ENCODE measurements at places on chromosomes 3 and 15.

GRCh38 chr15:99486371-99487336, 79.1 kb upstream of the MEF2A start:
- no peak for DNase-seq

GRCh38 chr15:99385865-99386264, 134.6 kb downstream of the LRRC28 start:
- no peak for DNase-seq

DNA sequence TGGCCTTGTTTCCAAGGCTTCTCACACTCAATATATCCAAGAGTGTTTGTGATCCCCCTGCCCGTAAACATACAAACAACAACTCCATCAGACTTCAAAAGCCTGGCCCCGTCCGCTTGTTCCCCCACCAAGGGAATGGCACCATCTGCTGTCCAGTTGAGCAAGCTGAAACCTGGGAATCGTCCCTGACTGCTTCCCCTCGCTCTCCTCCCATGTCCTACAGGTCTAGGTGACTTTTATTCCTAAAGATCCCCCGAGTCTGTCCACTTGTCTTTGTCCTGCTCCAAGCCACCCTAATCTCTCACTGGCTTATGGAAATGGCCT, 27.9 kb upstream of the FAM174B start:
- no peak for DNase-seq

- DNase-seq, result no peak
Measured at GRCh38 chr3:8762607-8763377, 6.6 kb downstream of the OXTR start.

DNA sequence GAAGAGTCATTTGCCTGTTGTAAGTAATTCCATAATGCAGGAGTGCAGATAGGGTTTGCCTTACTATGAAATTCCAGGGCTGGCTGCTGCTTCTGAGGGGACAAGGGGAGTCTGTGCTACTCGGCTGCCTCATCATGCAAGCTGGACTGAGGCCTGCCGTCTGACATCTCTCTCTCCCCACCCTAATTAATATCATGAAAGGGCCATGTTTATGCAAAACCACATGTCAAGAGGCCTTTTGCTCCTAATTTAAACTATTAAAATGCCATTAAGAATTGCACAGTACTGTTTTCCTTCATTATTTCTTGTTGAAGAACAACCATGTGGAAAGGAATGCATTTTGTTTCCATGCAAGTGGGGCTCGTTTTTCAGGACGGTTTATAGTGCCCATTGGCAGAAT, 26.3 kb downstream of the CHST2 start:
- DNase-seq, result no peak

DNA sequence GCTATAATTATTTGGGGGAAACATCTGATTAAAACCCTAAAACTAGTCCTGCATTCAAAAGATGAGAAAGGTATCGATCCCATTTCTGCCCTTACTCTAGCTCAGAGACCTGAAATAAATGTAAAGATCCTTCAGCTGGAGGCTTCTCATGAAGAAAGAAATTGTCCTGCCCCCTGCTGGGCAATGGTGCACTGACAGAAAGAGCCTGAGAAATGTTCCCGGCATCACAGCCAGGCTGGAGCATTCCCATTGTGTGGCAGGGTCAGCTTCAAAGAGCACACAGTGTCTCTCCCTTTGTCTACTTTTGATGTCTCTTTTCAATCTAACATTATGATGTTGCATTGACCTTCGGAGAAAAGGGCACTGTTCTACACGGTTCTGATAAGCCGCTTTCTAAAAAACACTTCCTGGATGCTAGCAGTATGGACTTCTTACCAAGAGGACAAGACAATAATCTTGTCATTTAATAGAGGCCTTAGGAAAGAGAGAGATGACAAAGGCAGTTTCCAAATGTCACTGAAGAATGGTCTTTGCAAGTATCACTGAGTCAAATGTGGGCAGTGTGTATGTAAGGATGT, 287.5 kb downstream of the MAGI1 start:
- no peak for DNase-seq

DNA sequence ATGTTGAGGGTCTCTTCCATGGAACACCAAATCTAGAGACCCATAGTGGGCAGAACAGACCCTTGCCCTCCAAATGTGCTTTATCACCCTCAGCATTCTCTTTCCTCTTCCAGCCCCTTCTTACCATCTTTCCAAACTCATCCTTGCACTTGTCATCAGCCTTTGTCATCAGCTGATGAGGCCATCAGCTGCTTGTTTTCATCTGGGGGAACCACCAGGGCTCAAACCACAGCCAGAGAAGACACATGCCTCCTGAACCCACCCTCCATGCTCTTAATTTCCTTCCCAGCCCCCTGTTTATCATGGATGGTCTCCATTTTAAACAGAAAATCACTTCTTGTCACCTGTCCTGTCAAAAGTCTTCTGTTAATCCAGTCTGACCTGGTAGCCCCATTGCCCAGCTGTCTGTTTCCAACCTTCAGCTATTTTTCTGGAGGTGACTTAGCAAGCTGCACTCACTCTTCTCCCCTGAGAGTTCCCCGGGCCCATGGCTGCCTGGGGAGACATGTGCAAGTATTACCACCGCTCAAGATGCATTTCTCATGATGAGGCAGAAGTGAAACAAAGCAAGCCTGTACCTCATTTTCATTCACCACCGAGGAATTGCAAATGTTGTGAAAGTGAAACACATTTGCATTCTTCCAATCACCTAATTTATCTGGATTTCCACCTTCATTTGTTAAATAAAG, 14.7 kb upstream of the SYNM start:
- DNase-seq, result no peak

DNA sequence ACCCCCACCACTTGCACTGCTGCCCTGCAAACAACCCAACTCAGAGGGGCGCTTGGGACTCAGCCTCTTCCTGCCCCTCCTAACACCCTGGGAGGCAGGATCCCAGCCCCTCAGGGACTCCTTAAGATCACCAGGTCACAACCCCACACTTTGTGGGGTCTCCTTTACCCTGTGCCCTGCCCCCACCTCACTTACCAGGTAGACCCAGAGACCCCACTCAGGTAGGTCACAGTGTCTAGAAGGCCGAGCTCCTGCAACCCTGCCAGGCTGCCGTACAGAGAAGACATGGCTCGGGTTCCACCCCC, 9.1 kb downstream of the PLA2G4F start:
- no peak for DNase-seq

DNA sequence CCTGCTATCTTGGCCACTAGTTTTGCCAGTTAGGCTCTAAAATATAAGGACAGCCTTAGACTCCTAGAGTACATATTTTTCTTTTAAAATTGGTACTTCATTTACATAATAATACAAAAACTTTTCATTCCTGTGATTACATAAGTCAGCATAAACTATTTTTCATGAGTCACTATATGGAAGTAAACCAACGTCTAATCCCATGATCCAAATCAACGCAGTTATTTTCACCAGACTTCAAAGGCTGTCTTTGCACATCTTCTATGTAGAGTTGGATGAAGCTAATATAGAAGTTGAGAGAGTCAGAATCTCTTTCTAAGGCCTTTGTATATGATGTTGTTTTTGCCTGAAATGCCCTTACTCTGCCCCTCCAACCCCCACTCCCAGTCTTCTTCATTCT, 7.6 kb upstream of the MFSD1 start:
- no peak for DNase-seq

DNA sequence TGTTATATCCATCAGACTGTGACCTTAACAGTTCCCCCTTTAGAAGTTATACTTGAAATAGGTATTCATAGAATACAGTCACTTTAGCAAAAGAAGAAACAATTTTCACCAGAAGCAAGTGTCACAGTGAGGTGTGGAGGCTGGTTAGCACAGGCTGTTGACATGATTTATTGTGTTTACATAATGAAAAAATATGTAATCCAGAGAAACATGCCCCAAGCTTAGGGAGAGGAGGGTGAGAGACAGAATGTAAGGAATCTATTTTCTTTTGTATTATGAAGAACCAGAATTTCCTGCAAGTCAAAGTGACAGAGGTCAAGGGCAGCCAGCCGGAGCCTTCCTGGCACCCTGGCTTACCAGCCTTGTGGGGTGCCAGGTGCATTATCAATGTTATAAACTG, 4.0 kb downstream of the IL12A start:
- DNase-seq, result no peak

- no peak for DNase-seq
Measured at GRCh38 chr3:65939801-65940246, 98.9 kb downstream of the MAGI1 start.

DNA sequence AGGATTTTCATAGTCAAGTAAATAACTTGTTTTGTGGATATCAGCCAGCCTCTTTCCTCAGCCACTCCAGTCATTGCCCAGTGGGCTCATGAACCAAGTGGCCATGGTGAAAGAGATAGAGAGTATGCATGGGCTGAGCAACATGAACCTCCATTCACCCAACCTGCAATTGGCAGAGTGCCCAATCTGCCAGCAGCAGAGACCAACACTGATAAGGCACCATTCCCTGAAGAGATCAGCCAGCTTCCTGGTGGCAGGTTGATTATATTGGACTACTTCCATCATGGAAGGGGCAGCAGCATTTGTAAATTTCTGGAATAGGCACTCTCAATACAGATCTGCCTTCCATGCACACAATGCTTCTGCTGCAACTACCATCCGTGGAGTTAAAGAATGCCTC, 10.3 kb upstream of the MCF2L2 start:
- no peak for DNase-seq

Data from stimulated activated CD4-positive, alpha-beta T cell treated with anti-CD3 and anti-CD28 coated beads, TNF-alpha, amount 100 ng/mL, for 1 hour (primary cell).